ENCODE measurements at places on chromosomes 16 and 17.
A peak's percentile ranks its signal among the peaks of the same experiment; 100 is the strongest.

GRCh38 chr17:80195671-80196529 lies 24.2 kb downstream of the SGSH start:
- peak; percentile 25 for DNase-seq

GRCh38 chr17:61496957-61497653 lies 44.9 kb downstream of the TBX4 start:
- no peak for DNase-seq

DNA sequence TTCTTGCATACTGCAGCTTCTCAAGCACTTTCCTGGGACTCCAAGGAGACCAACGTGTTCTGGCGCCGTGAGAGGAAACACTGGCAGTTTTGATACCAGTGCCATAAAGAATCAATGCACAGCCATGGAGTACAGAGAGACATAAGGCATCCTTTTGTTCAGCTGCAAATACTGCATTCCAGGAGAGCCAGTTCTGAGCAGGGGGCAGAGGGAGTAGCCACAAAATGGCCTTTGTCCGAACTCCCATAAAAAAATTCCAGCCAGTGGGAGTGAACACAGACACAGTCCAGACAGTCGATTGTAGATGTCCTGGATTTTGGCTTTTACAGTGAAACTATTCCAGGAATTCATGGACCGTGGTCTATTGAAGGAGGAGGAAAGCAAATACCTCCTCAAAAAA lies 36.2 kb upstream of the TEKT3 start:
- DNase-seq, result no peak

DNA sequence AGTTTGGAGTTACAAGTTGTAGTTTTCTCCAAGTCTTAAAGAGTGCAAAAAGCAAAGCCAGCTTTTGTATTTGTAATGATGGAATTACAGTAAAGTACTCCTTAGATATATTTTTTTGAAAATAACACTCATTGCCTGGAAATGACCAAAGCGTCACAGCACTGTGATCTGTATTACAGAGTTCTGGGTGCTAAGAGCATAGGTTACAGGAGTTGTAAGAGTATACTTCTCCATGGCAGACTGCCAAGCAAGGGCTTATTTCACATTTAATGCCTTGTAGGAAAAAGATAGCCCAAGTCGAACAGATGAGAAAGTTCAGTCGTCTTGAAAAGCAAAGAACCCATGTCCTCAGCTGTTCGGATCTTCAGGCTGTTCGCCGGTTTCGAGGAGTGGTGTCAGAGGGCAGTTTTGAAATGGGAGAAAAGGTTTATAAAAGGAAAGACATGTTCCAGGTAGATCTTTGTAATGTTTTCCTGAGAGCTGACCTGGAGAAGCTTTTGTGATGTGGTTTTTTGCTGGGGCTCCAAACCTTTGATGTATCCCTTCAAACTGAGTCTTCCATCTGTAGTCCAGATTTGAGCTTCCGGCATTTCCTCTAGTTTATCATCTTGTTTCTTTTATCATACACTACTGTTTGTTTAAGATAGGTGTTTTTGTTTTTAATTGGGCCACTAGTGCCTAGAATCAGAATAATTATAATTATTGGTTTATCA lies 41.3 kb downstream of the ERCC4 start:
- peak; percentile 92 for DNase-seq

DNA sequence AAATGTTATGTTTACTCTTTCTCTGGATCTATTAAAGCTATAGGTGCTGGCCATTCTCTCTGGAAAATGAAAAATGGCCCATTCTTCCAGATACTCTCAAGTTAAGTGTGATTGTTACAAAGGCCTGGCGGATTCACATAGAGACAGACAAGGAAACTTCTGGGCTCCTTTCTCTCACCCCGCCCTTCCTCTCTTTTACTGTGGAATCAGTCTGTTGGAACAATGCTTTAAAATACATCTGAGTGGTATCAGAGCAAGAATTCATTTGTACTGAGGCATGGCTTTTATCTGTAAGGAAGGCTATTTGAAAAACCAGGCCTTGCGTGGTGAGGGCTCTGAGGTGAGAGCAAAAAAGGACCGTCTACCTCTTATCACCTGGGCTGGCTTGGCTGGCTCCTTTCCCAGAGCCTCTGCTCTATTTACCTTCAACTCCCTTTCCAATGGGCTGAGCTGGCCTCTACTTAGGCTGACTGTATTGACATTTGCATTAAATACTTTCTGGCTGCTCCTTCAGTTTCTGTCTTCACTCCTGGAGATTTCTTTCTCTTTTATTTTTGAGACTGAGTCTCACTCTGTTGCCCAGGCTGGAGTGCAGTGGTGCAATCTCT lies 274.0 kb downstream of the PHKB start:
- no peak for DNase-seq

DNA sequence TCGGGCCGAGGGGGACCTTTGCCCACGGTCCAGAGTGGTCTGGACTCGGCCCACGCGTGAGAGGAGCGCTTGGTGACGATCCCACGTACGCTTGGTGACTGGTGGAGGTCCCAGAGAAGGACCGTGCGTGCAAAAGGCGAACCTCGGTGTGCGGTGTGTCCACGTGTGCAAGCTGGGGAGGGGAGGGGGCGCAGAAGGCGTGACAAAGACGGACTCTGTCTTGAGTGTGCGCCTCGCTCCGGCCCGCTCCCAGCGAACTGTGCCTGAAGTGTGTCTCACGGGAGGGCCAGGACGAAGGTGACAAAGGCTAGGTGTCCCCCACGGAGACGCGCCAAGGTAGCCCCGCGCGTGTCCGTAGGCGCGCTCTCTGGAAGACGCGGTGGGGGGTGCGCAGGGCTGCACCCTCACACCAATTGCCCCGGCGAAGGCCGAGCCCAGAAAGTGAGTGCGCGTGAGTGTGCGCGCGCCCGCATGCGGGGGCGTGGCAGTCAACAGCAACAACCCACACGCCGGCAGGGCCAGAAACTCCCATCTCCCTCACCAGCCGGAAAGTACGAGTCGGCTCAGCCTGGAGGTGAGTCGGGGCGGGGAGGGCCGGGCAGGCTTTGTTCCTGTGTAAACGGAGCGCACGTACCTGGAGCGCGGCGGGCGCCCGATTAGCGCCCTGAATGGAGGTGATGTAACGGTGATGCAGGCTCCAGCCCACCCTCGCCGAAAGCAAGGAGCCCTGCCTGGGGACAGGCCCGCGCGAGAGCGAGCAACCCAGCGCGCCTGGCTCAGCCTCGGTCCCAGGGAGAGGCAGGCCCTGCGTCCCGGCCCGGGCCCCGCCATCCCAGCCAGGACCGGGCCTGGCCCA lies at the start of gene GPRC5C:
Gene GPRC5C (plus strand): TSS at position 521 of the 856 bp plus-strand sequence. CDS start 7,689 bp downstream, outside the sequence.
- DNase-seq, result peak; percentile 77

DNA sequence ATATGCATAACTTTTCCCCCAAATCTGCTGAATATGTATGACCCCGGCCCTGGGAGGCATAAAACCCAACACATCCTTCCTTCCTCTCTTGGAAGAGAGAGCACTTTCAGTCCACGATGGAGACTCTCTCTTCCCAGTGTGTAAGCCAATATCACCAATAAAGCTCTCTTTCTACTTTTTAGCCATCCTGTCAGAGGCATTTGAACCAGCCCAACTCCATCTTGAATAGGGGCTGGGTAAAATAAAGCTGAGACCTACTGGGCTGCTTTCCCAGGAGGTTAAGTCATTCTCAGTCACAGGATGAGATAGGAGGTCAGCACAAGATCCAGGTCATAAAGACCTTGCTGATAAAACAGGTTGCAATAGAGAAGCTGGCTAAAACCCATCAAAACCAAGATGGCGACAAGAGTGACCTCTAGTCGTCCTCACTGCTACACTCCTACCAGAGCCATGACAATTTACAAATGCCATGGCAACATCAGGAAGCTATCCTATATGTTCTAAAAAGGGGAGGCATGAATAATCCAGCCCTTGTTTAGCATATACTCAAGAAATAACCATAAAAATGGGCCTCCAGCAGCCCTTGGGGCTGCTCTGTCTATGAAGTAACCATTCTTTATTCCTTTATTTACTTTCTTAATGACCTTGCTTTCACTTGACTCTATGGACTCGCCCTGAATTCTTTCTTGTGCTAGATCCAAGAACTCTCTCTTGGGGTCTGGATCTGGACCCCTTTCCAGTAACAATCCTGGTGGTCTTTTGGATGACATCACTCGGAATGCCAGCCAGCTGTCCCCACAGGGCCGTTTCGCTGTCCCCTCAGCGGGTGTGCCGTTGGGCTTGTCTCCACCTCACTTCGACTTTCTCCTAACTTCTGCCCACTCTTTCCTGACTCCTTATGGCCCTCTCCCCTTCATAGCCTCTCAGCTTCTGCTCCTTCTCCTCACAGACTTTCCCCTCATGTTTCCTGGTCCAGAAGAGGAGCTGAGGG lies 53.4 kb upstream of the NKD1 start:
- no peak for DNase-seq

- no peak for DNase-seq
Measured at GRCh38 chr17:41334385-41335305, 16.0 kb downstream of the KRT33A start.

- DNase-seq, result no peak
Measured at GRCh38 chr17:36495076-36495578, 8.6 kb downstream of the ZNHIT3 start.

DNA sequence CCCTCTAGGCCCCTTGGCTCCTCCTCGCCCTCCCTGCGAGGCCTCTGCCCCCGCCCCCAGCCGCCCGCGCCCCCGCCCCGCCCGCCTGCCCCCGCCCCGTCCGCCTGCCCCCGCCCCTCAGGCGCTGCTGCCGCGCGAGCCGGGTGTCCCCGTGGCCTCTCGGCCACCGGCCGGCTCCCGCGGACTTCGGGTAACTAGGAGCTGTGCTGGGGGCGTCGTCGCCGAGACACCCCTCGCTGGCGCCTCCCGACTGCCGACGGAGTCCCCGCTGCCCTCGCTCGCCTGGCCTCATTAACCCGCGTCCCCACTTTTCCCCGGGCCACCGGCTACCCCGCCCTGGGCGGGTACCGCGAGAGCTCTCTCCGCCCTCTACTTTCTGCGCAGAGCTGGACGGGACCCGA lies at the start of gene TLCD1:
Gene TLCD1 (minus strand): TSS at position 8 of the 401 bp plus-strand sequence. CDS start 136 bp downstream, outside the sequence.
- DNase-seq, result peak; percentile 85

GRCh38 chr16:25783226-25783625 lies 91.5 kb downstream of the HS3ST4 start:
- DNase-seq, result no peak

DNA sequence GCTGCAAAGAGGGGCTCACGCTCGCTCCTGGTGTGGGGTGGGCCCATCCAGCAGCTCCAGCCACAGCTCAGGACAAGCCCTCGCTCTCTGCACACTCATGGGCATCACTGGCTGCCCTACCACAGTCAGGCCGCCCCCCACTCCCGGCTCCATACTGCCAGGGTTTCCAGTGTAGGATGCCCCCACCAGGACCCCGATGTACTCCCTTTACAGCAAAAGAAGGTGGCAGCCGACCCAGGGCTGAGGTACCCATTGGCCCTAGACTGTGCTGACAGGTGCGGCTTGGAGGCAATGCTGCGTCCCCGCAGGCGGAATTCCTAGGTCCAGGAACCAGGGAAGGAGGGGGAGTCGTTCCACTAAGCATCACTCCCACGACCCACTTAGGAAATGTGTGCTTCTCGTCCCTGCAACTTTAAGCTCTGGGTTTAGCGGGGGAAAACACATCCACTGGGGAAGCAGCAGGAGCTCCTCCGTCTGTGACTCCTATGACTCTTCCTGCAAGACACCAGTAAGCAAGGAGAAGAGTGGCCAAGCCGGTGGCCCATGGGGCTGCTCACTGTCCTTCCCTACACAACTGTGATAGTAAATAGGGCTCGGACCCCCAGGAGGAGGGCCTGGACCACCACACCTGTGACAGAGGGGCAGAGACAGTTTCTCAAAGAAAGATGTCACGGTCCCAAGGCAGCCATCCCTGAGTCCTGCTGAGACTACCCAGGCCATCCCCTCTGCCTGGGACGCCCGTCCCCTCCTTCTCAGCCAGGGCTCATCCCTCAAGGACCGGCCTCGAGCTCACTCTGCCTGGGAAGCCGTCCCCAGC lies 13.1 kb downstream of the CORO7 start:
- DNase-seq, result no peak

DNA sequence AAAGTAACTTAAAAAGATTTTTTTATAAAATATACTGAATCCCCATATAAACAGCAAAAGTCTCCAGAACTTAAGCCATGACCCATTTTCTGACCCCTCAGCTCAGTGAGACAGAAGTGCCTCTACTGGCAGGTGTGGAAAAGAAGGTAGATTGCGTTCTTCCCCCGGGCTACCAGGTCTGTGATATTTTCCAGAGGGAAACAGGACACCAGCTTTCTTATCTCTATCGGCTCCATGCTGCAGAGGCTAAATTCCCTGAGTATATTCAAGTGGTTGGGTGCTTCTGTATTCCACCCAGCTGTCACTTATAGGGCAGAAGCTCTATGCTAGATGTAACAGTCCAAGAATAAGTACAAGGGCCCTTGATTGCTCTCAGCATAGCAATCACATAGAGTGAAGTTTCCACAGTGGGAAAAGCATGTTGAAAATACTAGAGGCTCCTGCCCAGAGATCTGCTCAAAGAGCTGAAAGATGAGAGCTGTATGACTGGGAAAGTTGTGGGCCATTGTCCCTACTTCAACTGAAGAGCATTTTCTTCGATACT lies 687.3 kb downstream of the CDH11 start:
- DNase-seq, result peak; percentile 95

DNA sequence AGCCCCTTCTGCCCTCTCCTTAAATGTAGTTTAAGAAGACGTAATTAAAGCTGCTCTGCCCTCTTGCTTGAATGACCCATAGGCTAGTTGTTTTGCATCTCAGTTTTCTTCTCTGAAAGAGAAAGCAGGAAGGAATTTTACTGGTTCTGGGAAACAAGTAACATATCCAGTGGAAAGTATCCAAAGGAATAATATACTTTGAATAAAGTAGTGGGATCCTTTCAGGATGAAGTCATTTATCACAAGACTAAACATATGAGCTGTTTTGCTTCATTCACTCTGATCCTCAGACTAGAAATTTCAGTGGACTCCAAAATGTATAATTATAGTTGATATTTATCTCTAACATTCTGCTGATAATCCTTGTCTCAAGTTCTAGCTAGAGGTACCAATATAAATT lies 1297.6 kb upstream of the GOT2 start:
- no peak for DNase-seq
